ENCODE measurements at places on chromosomes 5 and 9.

DNA sequence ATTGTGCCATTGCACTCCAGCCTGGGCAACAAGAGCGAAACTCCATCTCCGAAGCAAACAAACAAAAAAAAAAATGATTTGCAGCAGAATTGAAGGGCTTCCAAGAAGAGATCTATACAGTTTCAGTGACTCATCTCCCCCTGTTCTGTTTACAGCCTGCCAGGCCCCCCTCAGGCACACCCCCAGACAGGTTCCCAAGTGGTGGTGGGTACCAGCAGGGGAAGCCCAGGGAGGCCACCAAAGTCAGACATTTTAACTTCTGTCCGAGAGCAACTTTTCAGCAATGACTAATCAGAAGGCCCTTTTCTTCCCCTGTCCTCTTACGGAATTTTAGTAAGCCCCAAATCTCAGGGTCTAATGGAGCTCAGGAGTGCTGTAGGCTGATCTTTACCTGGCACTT lies 98.7 kb downstream of the PAX5 start:
- no peak for DNase-seq

DNA sequence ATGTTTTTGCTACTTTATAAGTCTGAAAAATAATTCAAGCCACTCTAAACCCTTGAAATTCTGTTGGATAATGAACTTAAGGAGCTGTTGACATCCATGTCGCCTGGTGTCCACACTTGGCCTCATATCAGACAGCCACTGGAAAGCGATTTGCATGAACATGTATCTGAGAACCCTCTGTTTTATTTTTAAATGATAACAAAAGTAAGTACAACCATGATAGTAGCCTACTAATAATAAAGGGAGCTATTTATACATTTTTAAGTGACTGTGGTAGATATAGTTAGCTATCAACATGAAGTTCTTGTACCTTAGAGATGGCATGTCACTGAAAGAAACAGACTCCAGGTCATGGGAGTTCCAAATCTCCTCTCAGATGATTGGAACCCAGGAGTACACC lies 53.3 kb downstream of the PLCXD3 start:
- no peak for DNase-seq

- no peak for DNase-seq
Measured at GRCh38 chr9:92292338-92293074, 991 bp downstream of the IARS1 start.

- DNase-seq, result no peak
Measured at GRCh38 chr5:1881098-1881572, 1.6 kb downstream of the IRX4 start.

DNA sequence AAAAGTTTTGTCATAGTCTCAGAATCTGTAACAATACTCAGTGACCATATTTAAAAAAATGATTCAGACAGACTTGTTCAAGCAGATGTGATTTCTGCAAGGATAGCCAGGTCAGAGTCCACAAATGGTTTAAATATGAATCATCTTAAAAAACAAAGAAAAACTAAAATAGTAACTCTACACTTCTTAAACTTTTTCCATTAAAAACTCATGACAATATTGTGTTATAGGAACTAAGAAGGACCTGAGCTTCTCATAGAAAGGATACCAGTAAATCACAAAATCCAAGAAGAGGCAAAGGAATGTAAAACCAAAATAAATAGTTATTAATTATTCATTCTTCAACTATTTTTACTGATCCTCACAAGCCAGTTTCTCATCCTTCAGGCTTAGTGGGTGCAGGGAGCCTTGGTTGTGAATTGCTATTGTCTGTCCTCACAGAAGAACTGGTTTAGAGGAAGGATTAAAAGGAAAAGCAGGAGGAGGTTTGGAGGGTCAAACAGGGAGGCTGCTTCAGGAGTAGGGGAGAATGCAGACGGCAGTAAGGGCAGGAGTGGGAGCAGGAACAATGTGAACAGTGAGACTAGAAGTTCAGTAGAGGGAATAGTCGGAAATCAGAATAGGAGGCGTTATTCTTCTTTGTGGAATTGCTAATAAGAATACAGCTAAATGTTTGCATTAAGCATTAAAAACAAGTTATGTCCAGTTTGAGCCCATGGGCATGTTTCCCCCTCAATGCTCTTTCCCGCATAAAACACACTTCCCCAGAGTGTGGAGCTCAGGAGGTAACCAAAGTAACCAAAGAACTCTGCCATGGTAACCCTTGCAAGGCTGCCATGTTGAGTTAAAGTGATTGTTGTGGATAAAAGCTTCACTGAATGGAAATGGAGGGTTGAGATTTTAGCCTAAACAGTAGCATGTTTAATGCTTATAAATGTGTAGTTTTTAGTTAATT lies 110.7 kb downstream of the CCDC192 start:
- DNase-seq, result no peak

- DNase-seq, result no peak
Measured at GRCh38 chr9:69170231-69170630, 3.8 kb upstream of the TJP2 start.

DNA sequence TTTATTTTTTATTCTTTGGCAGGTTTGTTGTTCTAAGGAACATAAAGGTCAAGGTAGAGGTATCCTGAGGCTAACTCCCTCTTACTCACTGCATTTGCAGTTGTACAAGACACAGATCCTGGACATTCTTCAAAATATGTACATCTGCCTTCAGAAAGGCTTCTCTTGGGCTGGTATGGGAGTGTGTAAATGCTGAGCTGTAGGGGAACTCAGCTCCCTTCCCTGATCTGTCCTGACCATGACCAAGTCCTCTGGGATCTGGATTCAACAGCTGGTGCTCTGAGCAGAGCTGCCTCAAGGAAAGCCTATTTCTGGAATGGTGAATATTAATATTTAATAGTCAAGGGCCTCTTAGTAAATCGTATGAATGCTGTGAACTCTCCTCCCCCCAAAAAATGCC lies 117.4 kb downstream of the PRKACG start:
- DNase-seq, result no peak

DNA sequence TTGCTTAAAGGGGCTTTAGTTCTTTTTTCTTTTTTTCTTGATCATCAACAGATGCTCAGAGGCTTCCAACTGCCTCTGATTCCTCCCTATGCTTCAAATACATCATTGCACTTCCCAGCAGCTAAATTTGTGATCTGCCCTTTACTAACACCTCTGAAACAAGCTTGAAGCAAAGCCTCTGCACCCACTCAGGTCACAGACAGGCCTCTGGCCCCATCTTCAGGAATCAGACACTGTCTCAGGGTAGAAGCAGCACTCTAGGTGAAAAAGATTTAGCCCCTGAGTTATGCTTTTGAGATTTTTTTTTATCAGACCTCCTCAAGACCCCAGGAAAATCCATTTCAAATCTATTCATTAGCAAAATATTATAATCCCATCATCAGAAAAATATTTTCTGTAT lies 91.5 kb downstream of the MAMDC2 start:
- no peak for DNase-seq

DNA sequence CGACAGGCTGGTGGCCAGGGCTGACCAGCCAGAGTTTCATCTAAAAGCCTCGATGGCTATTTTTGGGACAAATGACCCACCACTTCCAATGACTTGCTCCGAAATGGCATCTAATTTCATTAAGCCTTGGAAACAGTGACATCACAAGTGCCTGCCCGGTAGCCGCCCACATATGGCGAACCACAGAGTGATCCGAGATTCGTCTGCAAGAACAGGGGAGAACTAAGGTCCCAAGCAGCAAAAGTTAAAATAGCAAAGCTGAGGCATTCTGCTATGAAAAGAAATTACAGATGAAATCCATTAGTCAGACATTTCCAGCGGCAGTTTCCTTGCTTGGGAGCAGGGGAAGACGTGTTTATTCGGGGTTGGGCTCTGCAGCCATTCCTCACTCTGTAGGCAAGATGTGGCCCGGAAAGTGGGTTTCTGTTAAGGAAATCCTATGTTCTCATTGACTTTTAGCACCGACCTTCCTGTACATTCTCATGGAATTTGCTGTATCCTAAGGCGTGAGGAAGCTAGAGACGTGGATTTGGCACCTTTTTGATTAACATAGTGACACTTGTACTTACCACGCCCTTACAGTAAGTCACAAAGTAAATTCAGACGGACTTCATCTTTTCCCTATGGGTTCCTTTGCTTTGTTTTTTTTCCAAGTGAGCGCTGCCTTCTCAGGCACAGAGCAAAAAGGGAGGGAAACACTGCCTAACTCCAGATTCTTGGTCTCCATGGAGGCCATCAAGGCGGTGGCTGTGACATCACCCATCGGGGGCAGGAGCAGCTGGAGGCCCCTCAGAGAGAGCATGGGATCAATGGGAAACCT lies 45.1 kb downstream of the ERGIC1 start:
- no peak for DNase-seq

DNA sequence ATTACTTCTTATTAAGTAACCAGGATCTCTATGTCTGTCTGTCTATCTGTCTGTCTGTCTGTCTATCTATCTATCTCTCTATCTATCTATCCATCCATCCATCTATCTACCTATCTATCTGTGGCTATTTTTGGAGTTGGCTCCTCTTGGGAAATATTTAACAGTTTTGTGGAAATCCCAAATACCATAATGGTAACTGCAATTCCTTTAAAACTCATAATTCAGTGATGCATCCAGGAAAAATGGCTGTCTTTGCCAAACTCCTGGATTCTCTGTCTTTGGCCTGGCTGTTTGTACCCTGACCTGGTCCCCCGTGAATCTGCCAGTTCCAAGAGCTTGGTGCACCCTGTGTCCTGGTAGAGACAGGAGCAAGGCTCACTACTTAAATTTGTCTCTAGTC lies 197.0 kb downstream of the PCSK1 start:
- no peak for DNase-seq
